ENCODE measurements at places on chromosomes 2 and 18.

- no peak for DNase-seq
Observed at GRCh38 chr2:233241803-233242202, 9.7 kb upstream of the ATG16L1 start.

GRCh38 chr2:173109253-173110188 is 33.9 kb downstream of the MAP3K20 start:
- DNase-seq: no peak

GRCh38 chr2:8954990-8955389 is 48.5 kb downstream of the MBOAT2 start:
- no peak for DNase-seq

DNA sequence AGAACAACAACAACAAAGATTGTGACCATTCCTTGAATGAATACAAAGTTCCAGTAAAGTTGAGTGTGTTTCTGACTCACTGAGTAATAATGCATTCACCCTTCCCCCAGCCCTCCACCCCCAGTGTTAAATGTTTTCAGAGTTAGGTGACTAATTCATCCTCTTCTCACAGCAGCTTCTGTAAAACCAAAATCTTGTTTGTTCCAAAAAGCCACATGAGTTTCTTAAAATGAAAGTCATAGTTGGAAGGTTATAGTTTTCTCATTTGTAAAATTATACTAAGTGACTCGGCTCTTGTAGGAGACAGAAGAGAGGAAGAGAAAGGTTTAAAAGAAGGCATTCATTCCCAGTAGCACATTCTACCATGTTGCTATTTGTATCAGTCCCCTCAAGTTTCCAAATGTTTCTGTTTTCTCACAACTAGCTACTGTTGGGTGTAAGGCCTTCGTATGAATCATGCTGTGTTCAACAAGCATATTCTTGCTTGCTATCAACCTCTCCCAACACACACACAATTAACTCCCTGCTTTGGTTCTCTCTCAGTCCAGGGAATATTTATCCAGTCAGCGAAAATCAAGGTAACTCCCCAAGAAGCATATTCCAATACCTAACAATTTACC is 75.3 kb downstream of the MBD2 start:
- no peak for DNase-seq

GRCh38 chr2:161599842-161600241 is 24.4 kb upstream of the SLC4A10 start:
- DNase-seq: no peak

GRCh38 chr2:47486841-47487497 is 84.0 kb downstream of the MSH2 start:
- no peak for DNase-seq
